Heart right ventricle (tissue), 16 donors: ENCODE measurements at places on chromosomes 6 and 20. TPM values are rescaled to one million over a fixed set of nuclear protein-coding genes. Genes with fewer than 3 reads are reported as not detected.
A peak's percentile ranks its signal among the peaks of the same experiment; 100 is the strongest.

DNA sequence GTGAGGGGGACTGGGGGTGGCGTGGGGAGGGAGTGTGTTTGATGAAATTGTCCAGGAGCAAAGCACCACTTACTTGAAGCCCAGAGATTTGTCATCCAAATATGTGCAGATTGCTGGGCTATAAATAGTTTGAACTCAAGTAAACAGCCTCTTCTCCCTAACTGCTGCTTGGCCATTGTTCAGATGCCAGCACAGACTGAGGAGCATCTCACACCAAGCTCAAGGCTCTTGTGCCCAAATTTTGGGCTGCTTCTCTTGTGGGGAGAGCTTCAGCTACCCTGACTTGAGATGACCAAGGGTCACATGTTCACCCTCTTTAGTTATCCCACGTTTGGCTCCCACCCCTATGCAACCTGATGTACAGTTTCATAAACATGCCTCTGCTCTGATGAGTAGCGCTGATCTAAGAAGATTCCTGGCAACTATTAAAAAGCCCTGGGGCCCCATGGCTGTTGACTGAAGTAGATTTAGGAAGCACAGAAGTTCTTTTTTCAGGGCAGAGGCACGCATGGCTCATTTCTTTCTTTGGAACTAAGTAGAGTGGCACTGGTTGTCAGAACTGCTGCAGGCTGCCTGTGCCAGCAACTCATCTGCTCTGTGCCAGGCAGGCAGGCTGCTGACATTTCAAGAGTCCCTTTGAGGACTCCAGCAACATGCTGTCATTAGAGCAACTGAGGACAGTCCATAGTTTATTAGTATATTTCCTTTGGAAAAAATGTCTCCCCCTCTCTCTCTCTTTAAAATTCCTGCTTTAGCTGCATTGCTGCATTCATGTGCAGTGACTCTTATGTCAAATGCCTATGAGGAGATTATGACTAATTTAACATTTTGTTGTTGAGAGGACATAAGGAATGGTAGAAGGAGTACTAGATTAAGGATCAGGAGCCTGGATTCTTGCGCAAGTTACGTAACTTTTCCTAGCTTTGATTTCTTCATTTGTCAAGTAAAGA, 9.6 kb upstream of the PKIG start:
- peak; percentile 64 for DNase-seq
- peak overlapping the region; percentile 84 for H3K27ac ChIP-seq
- no peak overlapping the region for H3K4me3 ChIP-seq
- no peaks in the 10 kb centered on the region for H3K27me3 ChIP-seq

- no peak overlapping the region for H3K4me3 ChIP-seq
- no peaks in the 10 kb centered on the region for H3K27me3 ChIP-seq
- no peak overlapping the region for H3K27ac ChIP-seq
These were observed 115.2 kb upstream of the RUNX2 start for GRCh38 chr6:45212976-45213375.

DNA sequence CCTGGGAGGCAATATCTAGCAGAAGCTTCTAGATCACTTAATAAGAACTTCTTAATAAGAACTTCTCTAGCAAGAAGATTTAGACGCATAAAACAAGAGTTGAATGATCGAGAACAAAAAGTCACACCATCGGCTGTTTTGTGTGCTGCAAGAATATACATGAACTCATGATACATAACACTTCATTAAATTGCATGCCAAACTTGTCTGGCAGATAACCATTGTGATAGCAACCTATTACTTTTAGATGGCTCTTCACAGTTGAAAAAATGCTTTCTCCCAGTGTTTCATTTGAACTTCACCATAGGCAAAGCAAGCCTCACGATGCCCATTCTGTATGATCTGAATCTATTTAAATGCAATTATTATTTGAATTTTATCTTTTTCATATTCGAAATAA, 249.9 kb downstream of the CBLN4 start:
- H3K36me3 ChIP-seq = no peaks in the 10 kb centered on the region
- H3K4me1 ChIP-seq = no peaks in the 10 kb centered on the region
- DNase-seq = no peak
- no peak overlapping the region for H3K4me3 ChIP-seq
- no peaks in the 10 kb centered on the region for H3K27me3 ChIP-seq

The CPNE1 gene
- total RNA-seq = 54.6 TPM

The CPNE5 gene
- 26.6 TPM for total RNA-seq

The CLPSL1 gene
- total RNA-seq = not detected

The CYB5R4 gene
- 10.6 TPM for total RNA-seq

DNA sequence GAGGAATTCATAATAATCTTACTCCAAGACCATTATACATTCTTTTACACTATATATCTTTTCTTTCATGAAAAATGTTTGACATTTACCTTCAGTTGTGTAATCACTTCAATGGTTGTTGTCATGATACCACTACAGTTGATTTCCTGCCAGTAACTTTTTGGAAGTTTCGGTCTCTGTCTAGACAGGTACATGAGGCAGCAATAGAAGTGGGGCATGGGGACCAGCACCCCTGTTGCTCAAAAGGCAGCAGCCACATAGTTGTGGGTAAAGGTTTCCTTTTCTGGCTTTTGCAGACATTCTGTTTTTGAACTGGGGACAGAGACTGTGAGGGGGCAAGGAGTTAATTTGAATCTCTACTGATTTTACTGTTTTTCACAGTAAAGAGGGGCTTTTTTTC, 14.1 kb downstream of the SAMD5 start:
- H3K36me3 ChIP-seq = no peaks in the 10 kb centered on the region
- H3K4me1 ChIP-seq = no peaks in the 10 kb centered on the region
- H3K4me3 ChIP-seq = no peak overlapping the region
- H3K27ac ChIP-seq = no peak overlapping the region

- H3K4me3 ChIP-seq = no peak overlapping the region
- H3K27me3 ChIP-seq = no peaks in the 10 kb centered on the region
- no peaks in the 10 kb centered on the region for H3K36me3 ChIP-seq
- H3K27ac ChIP-seq = no peak overlapping the region
- no peak for DNase-seq
- H3K4me1 ChIP-seq = no peaks in the 10 kb centered on the region
These were observed 388.8 kb downstream of the RNGTT start for GRCh38 chr6:88574651-88575050.

The CRYBG1 gene
- 9.4 TPM for total RNA-seq

The CYP21A2 gene
- total RNA-seq = not detected

The AGER gene
- 3.2 TPM for total RNA-seq

The TBC1D20 gene
- 24.0 TPM for total RNA-seq

DNA sequence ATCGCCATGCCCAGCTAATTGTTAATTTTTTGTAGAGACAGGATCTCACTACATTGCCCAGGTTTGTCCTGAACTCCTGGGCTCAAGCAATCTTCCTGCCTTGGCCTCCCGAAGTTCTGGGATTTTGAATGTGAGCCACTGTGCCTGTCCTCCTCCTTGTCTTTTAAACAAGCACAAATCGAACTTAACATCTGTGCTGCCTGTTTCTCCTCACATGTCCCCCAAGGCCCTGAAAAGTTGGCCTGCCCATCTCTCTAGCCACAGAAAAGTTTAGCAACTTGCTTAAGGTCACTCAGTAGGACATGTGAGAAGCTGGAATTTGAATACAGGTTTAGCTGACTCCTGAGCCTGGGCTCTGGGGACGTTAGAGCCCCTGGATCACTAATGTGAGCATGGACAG, 115.7 kb upstream of the KCNG1 start:
- DNase-seq = no peak
- no peaks in the 10 kb centered on the region for H3K36me3 ChIP-seq
- no peak overlapping the region for H3K27ac ChIP-seq
- peaks cover 18% of the 10 kb centered on the region for H3K27me3 ChIP-seq

The ERMARD gene
- 7.5 TPM for total RNA-seq

DNA sequence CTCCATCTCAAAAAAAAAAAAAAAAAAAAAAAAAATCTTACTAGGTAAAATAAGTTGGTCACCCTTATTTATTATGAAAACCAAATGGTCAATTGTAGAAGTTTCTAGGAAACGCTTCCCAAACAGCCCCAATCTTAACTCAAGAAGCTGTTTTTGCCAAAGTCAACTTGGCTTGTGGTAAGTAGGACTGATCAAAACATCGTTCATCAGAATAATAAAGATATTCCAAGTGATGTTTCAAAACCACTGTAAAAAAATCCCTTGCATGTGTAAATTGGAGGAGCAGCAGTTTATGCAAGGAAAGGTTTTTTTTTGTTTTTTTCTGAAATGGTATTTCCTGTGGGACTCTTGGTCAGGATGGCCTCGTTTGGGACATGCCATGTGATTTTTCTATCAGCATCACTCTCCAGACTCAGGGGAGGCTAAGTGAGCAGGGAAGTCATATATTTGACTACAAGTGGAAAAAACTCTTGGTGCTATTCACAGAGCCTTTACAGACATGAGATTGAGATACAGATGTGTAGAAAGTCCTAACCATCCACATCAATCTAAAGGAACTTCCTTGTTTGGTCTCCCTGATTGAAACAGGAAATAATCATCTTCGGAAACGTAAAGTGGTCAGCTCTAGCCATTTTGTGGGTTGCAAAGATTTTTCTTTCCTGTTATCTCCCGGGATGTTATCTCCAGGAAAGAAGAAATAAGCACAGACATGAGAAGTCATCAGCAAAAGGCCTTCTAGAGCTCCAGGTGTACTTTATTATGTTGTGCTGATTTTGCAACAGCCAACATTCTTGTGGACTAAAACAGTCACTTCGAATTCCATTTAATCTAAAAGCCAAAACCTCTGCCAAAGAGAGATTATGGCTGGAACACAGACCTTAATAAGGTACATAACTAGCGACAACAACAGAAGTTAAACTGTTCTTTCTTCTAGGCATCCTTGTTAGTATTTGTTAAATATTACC, 177.8 kb downstream of the EDN1 start:
- H3K27me3 ChIP-seq = no peaks in the 10 kb centered on the region
- no peak overlapping the region for H3K4me3 ChIP-seq
- H3K36me3 ChIP-seq = no peaks in the 10 kb centered on the region
- DNase-seq = no peak
- H3K27ac ChIP-seq = peak overlapping the region; percentile 42

- H3K4me1 ChIP-seq = peaks cover 65% of the 10 kb centered on the region
- no peak for DNase-seq
- no peaks in the 10 kb centered on the region for H3K27me3 ChIP-seq
- H3K36me3 ChIP-seq = peaks cover under 1% of the 10 kb centered on the region
These were observed 474 bp downstream of the RBM38 start for GRCh38 chr20:57391439-57392301.

- no peak overlapping the region for H3K4me3 ChIP-seq
- H3K27ac ChIP-seq = no peak overlapping the region
- H3K4me1 ChIP-seq = no peaks in the 10 kb centered on the region
- H3K36me3 ChIP-seq = no peaks in the 10 kb centered on the region
These were observed 283.0 kb downstream of the TSHZ2 start for GRCh38 chr20:53255102-53255710.

DNA sequence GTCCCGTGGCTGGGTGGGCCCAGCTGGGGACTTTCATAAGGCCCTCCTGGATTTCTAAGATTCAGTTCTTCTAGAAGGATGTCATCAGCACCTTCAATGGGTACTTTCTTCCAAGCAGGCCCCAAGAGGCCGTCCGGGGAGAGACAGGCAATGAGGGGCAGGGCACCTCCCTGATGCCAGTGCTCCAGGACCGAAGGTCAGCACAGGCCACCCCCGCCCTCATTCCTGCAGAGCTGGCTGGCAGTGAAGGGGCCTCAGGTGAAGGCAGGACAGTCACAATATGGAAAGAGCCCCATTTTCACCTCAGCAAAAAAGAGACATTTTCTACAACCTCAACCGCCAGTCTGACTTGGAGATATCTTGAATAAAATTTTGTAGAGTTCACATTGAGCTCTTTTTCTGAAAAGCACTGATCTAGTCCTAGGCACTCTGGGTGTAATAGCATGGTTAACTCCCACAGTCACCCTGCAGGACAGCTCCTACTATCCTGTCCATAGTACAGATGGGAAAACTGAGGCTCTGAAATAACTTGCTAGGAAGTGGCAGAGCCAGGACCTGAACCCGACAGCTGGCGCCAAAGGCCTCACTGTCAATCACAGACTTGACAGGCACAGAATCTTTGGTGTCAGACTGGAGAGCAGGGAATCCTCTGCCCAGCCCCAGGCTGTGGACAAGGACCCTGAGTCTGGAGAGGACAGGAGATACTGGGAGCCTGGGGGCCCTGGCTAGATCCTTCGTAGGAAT, 50.3 kb downstream of the RRBP1 start:
- no peak overlapping the region for H3K27ac ChIP-seq
- H3K4me1 ChIP-seq = peaks cover 14% of the 10 kb centered on the region
- no peaks in the 10 kb centered on the region for H3K27me3 ChIP-seq
- peaks cover 100% of the 10 kb centered on the region for H3K36me3 ChIP-seq
- H3K4me3 ChIP-seq = no peak overlapping the region
- no peak for DNase-seq

The PI16 gene
- 38.9 TPM for total RNA-seq

DNA sequence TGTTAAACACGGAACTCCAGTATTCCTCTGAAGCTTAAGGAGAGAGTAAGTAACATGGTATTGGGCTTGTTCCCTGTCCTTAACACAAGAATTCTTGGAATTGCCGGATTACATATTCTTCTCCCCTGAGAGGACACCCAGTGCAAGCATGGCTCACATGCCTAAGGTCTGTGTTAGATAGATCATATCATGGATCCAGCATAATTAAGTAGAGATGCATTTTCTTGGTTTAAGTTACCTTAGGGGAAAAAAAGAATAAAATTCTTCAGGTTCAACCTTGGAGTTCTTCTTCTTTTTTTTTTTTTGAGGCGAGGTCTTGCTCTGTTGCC, 53.9 kb downstream of the AKAP12 start:
- no peaks in the 10 kb centered on the region for H3K36me3 ChIP-seq
- no peaks in the 10 kb centered on the region for H3K27me3 ChIP-seq
- no peak for DNase-seq
- no peak overlapping the region for H3K4me3 ChIP-seq
- no peaks in the 10 kb centered on the region for H3K4me1 ChIP-seq

DNA sequence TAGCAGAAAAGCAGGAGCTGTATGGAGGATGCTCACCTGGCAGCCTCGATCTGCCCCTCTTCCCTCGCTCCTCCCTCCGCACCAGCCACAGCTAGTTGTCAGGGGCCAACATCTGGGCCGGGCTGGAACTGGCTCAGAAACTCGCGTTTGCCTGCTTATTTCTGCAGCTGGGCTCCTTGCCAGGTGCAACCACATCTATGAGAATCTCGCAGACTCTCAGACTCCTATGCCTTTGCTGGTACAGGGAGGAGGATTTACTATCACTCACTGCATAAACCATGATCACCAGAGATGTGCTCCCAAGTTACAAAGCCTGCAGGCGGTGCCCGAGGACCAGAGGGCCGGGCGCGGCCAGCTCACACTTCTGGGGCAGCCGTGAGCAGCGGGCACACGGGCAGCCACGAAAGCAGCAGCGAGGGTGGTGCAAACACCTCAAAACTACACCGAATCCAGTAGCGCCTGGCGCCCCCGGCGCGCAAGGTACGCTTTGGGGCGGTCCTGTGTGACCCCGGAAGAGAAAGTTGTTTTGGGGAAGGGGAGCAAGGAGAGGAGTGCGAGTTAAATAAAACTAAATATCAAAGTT, 577 bp upstream of the LRRC1 start:
- peaks cover 21% of the 10 kb centered on the region for H3K4me1 ChIP-seq
- peak; percentile 51 for DNase-seq
- H3K4me3 ChIP-seq = peak overlapping the region; percentile 86

- no peak for DNase-seq
- no peaks in the 10 kb centered on the region for H3K27me3 ChIP-seq
- H3K4me3 ChIP-seq = no peak overlapping the region
- H3K27ac ChIP-seq = no peak overlapping the region
These were observed 655.0 kb upstream of the DEFB115 start for GRCh38 chr20:30602424-30602823.

The RIMS4 gene
- 0.06 TPM for total RNA-seq
